ENCODE measurements at places on chromosomes 11 and 22.

GRCh38 chr11:95831198-95831883 is 41.0 kb downstream of the CEP57 start:
- no peak for DNase-seq

DNA sequence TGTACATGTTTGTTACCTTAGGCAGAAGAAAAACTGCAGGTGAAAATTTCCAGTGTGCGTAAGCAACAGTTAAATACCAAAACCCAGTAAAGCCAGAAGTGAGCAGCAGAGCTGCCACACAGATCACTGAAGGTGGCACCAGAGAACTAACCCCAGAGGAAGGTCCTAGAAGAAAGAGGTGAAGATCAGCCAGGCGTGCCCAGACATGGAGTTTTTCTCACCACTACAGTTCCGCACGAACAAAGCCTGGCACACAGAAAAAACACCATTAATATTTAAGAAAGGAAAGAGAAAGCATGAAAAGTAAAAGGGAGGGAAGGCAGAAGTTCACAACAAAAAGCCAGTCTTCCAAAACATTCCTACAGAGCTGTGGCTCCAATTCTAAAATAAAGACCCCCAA is 60.7 kb downstream of the STK33 start:
- no peak for DNase-seq

- no peak for DNase-seq
Measured at GRCh38 chr22:46069521-46070214, 80.7 kb upstream of the PPARA start.

DNA sequence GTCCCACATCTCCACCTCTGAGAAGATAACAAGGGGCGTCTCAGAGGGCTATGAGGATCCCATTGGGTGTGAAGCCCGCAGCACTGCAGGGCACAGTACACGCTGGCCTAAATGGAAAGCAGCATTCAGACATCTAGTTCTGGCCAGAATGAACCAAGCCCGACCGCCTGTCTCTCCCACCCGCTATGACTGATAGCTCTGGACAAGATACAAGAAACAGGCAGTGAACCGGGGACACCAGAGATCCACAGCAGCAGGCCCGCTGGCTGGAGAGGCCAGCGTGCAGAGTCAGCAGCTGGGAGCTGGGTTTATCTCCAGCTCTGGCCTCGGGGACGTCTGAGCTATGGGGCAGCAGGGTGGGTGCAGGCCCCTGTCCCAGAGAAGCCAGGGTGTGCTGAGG is 9.6 kb downstream of the CERK start:
- DNase-seq: no peak

DNA sequence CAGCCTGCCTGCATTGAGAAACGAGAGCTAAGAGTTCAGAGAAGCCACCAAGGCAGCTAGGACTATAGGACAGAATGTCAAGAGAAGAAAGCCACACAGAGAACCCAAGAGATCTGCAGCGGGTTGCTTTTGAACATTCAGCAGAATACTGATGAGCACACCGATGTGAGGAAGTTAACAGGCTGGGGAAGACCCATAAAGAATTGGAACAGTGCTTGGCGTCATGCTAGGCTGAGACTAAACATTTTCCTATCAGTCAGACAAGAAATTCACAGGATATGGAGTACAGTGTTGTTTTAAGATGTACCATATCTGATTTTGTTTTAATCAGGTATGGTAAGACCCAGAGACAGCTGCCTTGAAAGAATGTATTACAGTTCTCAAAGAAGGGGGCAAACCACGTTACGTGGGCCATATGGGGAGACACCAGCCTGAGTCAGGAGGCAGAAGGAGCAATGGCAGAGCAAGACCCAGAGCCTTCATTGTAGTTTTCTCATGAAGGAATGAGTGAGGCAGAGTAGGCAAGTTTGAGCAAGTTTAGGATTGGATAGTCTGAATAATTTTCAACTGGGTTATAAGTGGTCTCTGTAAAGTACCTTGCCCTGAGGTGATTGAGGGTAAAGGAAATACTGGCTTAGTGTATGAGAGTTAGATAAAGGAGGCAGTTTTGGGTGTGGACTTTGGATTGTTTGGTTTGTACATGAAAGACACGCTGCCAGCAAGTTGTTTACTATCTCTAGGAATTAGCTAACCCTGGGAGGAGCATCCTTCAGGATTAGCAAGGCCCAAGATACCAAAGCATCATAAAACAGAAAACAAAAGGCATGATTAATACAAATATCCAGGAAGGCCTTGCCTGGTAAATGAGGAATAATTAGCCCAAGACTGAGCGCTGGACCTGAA is 14.3 kb downstream of the LRRC75B start:
- DNase-seq: no peak

- peak; percentile 27 for DNase-seq
Measured at GRCh38 chr11:119056421-119056999, 495 bp downstream of the HYOU1 start.

DNA sequence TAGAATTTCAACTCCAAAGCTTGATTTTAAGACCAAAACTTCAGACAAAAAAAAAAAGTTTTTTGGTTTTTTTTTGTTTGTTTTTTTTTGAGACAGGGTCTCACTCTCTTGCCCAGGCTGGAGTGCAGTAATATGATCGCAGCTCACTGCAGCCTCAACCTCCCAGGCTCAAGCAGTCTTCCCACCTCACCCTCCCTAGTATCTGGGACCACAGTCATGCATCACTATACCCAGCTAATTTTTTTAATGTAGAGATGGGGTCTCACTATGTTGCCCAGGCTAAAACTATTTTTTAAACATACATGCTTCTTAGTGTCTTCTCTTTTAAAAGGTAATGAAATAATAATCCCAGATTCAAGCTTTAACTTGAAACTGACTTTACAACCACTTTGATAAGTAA is 35.4 kb upstream of the GRK2 start:
- no peak for DNase-seq

GRCh38 chr11:128895526-128895925 is 4.4 kb downstream of the KCNJ5 start:
- no peak for DNase-seq

DNA sequence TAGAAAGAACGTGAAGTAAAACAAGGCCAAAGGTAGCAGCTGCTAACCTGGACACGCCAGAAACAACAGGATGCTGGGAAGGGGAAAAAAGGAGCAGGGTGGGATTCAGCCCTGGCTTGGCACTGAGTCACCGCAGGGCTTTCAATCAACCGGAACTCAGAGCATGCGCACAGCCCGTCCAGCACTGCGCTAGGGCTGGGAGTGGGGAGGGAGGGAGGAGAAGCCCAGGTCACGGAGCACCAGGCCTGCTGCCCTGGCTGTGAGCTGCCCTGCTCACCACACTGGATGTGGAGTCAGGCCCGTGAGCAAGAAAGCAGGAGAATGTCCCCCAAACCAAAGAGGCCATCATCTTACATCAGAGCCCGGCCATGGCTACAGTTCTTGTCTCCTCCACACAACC is 51.5 kb downstream of the APOL1 start:
- no peak for DNase-seq

GRCh38 chr11:133928628-133929059 is 28.1 kb downstream of the IGSF9B start:
- no peak for DNase-seq

DNA sequence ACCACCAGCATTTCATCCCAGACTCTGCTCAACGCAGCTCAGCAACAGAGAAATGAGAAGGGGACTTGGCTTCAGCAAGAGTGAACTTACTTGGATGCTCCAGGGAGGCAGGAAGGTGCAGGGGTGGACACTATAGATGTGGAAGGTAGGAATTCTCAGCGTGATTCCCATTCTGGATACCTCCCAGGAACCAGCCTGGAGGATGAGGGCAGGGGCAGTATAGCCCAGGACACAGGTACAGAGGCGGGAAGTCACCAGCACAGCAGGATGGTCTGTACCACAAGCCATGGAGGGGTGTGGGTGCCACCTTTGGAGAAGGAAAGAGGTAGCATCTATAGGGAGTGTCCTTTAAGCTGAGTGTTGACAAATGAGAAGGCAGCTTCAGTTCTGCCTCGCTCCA is 1275.2 kb downstream of the TBC1D22A start:
- DNase-seq: no peak

DNA sequence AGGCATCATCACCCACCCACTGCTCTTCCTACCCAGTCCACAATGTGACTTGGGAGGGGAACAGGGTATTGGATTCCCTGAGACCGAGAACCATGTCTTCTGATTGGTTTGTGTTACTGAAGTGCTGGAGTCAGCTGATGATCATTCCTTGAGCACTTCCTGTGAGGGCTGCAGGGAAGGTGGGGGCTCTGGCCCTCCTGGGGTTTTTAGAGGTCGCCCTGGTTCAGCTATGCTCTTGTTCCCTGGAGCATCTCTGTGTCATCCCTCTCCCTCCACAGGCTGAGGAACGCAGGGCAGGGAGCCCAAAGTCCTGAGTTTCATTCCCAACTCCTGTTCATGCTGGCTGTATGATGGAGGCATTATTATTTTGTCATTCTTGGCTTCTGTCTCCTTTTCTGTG is 6.7 kb downstream of the ZC3H7B start:
- no peak for DNase-seq

- no peak for DNase-seq
Measured at GRCh38 chr11:8814209-8814922, 96.6 kb upstream of the AKIP1 start.

DNA sequence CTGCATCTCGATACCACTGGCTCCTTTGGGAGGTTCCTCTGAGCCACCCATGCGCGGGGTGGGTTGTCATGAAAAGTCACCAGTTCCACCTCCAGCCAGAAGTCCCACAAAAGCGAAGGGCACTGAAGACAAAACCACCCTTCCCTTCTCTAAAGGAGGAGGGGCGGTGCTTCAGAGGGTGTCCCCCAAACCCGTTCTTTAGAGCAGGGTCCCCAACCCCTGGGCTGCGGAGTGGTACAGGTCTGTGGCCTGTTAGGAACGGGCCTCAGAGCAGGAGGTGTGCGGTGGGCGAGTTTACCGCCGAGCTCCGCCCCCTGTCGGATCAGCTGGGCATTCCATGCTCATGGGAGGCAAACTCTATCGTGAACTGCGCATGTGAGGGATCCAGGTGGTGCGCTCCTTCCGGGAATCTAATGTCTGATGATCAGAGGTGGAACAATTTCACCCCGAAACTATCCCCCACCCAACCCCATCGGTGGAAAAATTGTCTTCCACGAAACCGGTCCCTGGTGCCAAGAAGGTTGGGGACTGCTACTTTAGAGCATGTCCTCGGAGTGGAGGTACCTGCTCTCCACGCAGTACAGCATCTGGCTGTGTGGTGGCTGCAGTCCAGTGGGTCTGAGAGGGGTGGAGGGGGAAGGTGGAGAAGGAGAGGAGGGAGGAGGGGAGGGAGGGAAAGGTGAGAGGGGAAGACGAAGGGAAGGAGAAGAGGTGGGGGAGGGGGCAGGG is 72.9 kb upstream of the SEPTIN5 start:
- DNase-seq: no peak

GRCh38 chr11:108788565-108789199 is 123.8 kb downstream of the DDX10 start:
- DNase-seq: no peak

DNA sequence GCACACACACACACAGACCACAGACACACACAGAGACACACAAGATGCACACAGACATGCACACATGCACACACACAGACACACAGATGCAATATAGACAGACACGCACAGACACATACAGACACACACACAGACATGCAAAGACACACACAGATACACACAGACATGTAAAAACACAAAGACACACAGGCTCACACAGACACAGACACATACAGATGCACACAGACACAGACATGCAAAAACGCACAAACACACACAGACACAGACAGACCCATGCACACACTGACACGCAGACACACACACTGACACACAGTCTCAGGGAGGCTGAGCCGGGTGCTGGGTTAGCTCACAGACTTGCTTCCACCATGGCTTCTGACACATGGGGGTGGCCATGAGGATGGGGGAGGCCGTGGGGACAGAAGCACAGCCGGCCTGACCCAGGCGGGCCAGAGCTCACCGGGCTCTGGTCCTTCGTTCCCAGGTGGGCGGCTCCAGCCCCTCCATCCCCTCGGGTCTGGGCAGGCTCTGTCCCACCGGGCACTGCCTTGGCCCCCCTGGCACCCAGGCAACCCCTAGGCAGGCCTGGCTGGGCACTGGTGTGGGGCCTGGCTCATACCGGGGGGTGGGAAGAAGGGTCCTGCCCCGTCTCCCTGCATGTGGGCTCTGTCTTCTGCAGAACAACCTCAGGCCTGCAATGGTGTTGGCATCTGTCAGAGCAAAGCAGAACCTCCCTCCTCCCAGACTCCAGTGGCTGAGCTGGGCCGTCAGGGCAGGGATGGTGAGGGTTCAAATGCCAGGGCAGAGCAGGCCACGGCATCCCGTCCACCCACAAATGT is 1489.5 kb downstream of the BRD1 start:
- DNase-seq: no peak

DNA sequence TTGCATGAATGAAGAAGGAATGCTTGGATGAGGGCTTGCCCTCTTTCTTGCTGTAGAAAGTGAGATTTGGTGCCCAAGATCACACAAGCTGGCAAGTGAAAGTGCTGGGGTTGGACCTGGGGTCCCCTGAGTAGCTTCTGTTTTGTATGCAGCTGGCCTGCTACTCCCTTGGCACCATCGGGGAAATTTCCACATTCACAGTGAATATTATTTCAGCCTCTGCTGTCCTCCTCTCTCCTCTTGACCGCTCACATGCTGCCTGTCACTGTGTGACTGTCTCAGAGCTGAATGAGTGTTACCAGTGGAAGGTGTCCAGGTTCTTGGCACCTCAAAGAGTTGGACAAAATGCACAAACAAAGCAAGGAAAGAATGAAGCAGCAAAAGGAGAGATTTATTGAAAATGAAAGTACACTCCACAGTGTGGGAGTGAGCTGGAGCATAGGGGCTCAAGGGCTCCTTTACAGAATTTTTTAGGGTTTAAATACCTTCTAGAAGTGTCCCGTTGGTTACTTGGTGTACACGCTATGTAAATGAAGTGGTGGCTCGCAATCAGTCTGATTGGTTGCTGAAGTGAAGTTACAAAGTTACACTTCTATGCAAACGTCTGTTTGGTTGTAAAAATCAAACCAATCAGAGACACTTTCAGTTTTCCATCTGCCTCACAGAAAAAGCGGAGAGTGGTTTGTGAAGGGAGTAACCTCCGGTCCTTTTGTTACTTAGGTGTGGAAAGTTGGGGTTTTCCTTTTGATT is 87.4 kb downstream of the DEPDC5 start:
- DNase-seq: no peak

DNA sequence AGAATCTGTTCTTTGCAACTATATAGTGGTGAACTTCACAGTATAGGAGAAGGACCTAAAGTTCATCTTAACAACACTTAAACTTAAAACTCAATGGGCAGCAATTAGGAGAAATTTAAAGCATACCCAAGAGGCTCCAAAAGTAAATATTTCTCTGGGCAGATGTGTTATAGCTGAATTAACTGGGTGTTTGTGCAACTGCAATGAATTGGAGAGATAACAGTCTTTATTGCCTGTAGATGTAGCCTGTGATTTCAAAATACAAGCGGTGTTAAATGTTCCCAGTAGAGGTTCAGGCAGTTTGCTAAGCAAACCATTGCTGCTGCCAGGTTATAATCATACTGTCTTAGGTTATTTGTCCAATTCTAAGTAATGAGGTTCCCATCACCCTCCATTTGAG is 294.1 kb upstream of the MTNR1B start:
- no peak for DNase-seq

Data from activated naive CD4-positive, alpha-beta T cell (primary cell).